ENCODE measurements at places on chromosomes 5 and 9.

GRCh38 chr5:72518001-72518683 is 10.9 kb upstream of the ZNF366 start:
- no peak for DNase-seq

GRCh38 chr5:1037671-1038416 is 29.2 kb downstream of the NKD2 start:
- DNase-seq = no peak

DNA sequence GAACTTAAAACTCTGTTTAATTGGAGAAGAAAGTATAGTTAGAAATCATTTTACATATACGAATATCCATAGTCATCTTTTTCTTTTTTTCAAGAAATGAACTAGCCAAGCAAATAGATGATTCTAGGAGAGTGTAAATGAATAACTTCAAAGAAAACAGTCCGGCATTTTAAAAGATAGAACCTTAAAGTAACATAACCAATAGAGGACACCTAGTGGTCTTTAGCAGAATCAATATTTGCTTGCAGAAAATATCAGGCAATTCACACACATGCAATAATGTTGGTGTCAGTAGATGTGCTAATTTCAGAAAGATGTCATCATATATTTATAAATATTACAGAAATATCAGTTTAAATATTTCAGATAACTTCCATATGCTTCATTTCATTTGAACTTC is 57.1 kb downstream of the HCN1 start:
- DNase-seq = no peak

DNA sequence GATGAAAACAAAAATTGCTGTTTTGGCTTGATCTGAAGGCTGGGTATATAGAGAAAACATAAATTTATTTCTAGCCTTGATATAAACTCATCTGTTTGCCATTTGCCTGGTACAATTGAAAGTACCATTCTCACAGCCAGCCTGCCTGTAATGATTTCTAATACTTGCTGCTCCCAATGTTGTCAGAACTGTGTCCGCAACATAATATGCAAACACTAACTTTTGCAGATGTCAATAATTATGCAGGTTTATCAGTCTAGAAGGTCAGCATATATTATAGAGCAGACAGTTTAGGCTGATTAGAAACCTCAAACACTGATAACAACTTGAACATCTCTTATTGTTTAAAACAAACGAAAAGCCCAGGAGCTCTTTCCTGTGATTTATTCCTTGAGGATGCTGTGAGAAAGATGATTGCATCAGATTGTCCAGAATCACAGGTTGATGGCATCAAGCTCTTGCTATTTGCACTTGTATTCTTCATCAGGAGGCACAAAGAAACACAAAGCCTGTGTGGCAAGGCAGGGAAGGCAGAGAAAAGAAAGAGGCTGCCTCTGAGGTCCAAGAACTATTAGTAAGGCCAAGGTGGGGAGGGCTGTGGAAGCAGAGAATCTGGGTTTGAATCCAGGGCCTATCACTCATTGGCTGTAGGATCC is 21.4 kb upstream of the HMHB1 start:
- no peak for DNase-seq

GRCh38 chr5:77360381-77360780 is 131.7 kb downstream of the WDR41 start:
- no peak for DNase-seq

- no peak for DNase-seq
Measured at GRCh38 chr5:172448999-172449398, 5.3 kb downstream of the SH3PXD2B start.

- DNase-seq = no peak
Measured at GRCh38 chr5:4361753-4362152, 766.1 kb downstream of the IRX1 start.

GRCh38 chr5:19987612-19988361 is at the start of gene CDH18:
Gene CDH18 (minus strand): TSS chr5:19988200. CDS start chr5:19838986, 149,214 bp downstream.
- peak; percentile 8 for DNase-seq

- DNase-seq = no peak
Measured at GRCh38 chr5:154271936-154272514, 81.5 kb downstream of the GALNT10 start.

- DNase-seq = no peak
Measured at GRCh38 chr5:35853631-35854030, 3.1 kb upstream of the IL7R start.

- DNase-seq = no peak
Measured at GRCh38 chr5:68529581-68529980, 314.0 kb downstream of the PIK3R1 start.

GRCh38 chr9:4490705-4491625 is 697 bp downstream of the SLC1A1 start:
- no peak for DNase-seq

DNA sequence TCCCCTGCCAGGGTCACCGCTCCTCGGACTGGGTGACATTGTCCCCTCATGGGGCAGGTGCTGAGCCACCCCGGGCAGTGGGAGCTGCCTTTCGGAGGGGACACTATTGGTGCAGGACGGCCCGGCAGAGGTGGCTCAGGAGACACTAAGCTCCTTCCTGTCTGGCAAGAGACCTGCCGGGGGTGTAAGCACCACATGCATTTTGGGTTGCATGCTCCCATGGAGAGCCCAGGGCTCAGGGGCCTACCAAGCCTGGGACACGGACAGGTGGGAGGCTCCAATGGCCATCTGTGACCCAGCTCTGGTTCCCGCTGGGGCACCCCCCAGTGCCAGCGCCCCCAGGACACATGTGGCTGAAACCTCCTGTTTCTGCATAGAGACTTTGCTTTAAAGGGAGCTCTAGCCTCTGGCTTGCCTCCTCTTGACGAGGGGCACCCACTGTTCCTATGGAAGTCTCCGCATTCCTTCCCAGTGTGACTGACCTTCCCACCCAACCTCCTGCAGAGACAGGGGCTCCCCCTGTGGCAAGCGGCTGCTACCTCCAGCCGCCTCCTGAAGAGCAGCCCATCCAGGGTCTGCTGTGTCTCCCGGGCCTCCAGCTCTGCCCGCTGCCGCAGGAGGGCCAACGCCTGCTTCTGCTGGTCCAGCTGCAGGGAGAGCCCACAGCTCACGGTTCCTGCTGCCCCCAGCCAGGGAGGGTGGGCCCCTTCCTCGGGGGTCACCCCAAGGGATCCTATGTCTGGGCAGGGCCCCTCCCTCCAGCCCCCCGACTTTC is 28.1 kb downstream of the CCDC187 start:
- DNase-seq = no peak

GRCh38 chr9:12875191-12875590 is 100.4 kb downstream of the LURAP1L start:
- no peak for DNase-seq

GRCh38 chr5:180400416-180400815 is 47.3 kb upstream of the GFPT2 start:
- no peak for DNase-seq

DNA sequence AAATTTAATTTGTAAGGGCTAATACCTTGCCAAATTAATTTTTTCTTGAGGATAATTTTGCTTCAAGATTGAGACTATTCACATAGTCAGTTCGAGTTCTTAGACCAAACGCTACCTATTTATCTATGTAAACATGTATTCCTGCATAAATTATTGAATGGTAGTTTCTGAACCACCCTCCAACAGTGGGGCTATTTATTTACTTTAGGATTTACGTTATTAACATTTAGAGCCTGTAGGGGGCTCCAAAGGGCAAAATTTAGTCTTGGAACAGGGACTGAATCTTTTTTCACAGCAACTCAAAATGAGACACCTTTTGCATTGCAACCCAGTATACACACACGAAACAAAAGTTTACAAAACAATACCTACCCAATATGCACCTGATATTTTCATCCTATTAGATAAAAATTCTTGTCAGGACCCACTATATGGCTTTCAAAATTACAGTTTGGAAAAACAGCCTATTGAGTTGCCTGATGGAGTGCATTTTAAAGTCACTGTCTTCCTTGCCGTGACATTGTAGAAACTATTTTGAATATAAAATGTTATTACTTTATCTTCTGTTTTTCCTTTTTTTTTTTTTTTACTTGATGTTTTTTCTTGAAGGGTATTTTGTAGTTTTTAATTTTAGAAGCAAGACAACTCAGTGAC is 47.1 kb upstream of the POU4F3 start:
- no peak for DNase-seq

DNA sequence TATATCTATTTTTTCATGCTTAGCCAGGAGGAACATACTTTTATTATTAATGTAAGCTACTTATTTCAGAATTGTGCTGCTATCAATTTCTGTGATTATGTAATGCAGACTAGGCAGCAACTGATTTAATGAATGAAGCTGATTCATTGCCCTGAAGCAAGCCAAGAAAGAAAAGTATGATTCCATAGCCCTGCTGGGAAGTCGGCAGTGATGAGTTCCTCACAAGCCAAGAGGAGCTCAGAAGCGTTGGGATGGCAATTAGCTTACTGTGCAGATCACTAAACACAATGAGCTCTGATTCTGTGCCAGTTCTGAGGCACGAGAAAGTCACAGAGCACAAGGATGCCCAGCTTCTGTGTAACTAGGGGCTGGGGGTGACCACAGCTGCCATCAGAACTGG is 254.3 kb upstream of the KLF9 start:
- no peak for DNase-seq

DNA sequence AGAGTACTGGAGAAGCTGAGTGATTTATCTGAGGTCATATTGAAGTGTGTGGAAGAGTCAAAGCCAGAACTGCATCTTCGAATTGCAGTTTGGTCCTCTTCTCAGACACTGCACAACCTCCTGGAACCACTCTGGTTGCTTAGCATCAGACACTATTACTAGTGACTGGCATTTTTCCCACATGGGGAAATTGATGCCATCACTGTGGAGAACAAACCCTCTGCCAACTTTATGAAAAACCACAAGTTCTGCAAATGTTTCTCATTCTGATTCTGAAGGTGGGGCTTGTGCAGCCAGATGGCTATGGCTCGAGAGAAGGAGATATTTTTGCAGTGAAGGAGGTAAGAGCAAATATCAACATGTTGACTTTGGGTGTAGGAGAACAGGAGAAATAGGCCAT is 67.2 kb downstream of the KCTD16 start:
- DNase-seq = no peak

DNA sequence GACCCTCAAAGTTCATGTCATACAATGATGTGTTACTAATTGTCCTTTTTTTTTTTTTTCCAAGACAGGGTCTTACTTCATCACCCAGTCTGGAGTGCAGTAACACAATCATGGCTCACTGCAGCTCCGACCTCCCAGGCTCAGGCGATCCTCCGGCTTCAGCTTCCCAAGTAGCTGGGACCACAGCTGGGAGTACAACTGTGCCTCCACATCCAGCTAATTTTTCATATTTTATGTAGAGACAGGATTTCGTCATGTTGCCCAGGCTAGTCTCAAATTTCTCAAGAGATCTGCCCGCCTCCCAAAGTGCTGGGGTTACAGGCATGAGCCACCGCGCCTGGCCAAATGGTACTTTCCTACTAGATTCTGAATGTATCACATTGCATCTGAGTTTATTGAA is 49.4 kb upstream of the EBF1 start:
- no peak for DNase-seq

DNA sequence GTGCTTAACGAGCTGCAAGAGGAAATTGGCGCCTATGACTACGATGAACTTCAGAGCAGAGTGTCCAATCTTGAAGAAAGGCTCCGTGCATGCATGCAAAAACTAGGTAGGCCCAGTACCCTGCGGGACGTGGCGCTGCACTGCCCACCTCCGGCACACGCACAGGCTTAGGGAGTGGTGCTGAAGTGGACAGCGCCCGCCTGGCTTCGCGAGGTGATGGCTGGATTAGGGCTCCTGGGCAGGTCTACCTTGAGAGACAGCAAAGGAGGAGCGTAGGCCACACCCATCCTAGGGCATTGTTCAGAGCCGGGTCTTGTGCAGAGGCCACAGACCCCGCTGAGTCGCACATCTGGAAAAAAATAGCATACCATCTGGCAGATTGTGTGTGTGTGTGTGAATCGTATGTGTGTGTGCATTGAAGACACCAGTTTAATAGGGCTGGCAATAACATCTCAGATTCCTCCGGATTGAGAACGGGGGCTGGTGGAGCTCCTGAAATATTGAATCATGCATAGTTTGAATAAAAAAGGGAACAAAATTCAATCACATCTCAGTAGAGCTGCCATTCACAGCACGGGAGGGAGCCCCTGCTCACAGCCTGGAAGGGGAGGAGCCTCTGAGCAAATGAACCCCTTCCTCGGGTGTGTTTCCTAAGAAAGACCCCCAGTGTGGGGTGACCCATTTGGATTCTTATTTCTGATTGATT is 11.1 kb downstream of the OLFM1 start:
- no peak for DNase-seq

GRCh38 chr9:93117924-93118862 is 15.9 kb downstream of the NINJ1 start:
- no peak for DNase-seq

DNA sequence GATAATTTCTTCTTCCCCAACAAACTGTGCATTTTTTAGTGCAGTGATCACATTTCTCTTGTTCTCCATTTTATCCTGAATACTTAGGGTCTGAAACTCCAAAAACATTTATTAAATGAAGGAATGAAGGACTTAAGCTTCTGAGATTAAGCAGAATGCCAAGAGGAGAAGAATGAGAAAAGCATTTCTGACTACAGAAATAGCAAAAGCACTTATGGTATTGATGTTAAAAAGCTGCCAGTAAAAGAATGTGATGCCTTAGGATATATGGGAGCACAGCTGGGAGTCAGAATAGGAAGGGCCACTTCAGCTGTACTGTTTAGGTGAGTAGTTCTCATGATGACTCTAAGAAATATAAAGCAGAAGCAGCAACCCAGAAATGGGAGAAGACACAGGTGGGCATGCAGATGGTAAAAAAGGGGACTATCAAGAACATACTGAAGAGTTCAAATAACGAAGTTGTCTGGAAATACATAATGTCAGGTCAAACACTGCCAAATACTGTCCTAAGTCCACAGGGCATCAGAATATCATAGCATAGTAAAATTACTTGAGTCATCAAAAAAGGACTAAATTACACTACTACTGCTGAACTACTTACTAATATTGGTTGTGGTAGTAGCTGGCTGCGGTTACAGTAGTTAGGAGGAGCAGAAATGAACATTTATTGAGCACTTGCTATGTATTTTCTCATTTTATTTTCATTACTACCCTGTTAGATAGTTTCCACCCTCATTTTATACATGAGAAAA is 132.7 kb downstream of the MAPKAP1 start:
- DNase-seq = no peak

GRCh38 chr9:123389070-123389469 is 33.1 kb downstream of the CRB2 start:
- no peak for DNase-seq

- DNase-seq = no peak
Measured at GRCh38 chr5:80655231-80655774, 520 bp upstream of the DHFR start.

GRCh38 chr5:24272741-24273140 is 372.0 kb downstream of the CDH10 start:
- no peak for DNase-seq

DNA sequence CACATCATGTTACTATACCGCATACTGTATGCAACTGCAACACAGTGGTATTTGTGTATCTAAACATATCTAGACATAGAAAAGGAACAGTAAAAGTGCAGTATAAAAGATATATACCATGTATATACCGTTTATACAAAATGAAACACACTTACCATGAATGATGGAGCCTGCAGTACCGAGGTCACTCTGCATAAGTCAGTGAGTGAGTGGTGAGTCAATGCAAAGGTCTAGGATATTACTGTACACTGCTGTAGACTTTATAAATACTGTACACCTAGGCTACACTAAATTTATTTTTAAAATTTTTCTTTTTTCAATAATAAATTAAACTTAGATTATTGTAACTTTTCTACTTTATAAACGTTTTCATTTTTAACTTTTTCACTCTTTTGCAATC is 29.3 kb downstream of the PRELID2 start:
- DNase-seq = no peak

Measured in epithelial cell of prostate (primary cell).